ENCODE measurements at places on chromosomes 12 and 14. TPM values are rescaled to one million over a fixed set of nuclear protein-coding genes. Genes with fewer than 3 reads are reported as not detected.

The PITPNM2 gene
- total RNA-seq: 2.6 TPM

The NID2 gene
- total RNA-seq: 35.0 TPM

The ENO2 gene
- total RNA-seq: 29.0 TPM

The KLRB1 gene
- total RNA-seq: not detected

The PRB2 gene
- total RNA-seq: not detected

The NPAS3 gene
- total RNA-seq: 0.48 TPM

The MYO1A gene
- not detected for total RNA-seq

The EFS gene
- 2.8 TPM for total RNA-seq

The OR6C2 gene
- not detected for total RNA-seq

The HNRNPC gene
- total RNA-seq: 559 TPM

The POTEG gene
- total RNA-seq: 0.29 TPM

The MAPKAPK5 gene
- 26.8 TPM for total RNA-seq

The RAD9B gene
- total RNA-seq: 0.39 TPM

The CMA1 gene
- total RNA-seq: not detected

The PARPBP gene
- total RNA-seq: 59.6 TPM

The ANKS1B gene
- not detected for total RNA-seq
